ENCODE measurements at places on chromosomes 11 and 22.

DNA sequence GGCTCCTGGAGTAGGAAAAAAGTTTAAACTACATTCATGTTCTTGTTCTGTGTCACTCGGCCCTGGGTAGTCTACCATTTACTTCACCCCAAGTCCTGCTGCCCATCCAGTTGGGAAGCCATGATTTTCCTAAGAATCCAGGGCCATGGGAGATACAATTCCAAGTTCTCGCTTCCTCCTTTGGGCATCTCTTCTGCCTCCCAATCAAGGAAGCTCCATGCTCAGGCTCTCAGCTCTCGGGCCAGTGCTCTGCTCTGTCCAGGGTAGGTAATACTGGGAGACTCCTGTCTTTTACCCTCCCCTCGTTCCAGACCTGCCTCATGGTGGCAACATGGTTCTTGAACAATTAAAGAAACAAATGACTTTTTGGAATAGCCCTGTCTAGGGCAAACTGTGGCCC lies 60.6 kb downstream of the TIMP3 start:
- DNase-seq, result no peak

- no peak for DNase-seq
These were observed 2.5 kb upstream of the IGLL5 start for GRCh38 chr22:22884888-22885840.

DNA sequence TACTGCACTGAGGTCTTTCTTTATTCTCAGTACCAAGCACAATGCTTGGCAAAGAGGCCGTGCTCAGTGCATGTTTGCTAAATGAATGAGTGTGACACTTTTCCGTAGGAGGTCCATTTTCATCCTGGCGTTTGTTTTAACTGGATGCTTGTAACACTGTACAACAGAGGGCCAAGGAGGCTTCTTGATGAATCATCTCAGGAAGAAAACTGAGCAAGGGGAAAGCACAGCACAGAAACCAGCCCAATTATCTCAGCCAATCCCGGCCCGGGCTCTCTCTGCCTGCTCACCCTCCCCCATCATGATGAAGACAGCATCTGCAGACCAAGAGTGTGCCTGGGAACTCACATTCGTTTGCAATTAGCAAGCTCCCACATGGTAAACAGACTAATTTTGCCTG lies 570.3 kb downstream of the OPCML start:
- peak; percentile 63 for DNase-seq

DNA sequence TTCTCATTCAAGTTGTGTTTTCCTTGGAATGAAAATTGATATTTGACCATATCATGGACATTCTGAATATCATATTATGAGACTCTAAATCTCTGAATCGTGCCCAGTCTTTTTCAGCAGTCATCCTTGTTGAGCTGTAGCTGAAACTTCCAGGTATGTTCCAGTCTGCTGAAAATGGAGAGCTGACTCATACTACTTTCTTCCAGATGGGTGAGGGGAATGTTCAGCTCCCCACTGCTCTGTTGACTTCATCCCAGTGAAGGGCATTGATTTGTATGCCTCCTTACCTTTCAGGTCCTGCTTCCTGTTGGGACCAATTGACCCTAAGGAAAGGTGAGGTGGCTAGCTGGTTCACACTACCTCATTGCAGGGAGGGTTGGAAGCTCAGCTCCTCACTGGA lies 3.5 kb downstream of the OR5P2 start:
- DNase-seq, result no peak

- peak; percentile 51 for DNase-seq
These were observed 3.9 kb downstream of the GALR3 start for GRCh38 chr22:37827056-37827455.

GRCh38 chr11:15208378-15209222 lies 93.9 kb downstream of the INSC start:
- DNase-seq, result peak; percentile 64

- DNase-seq, result no peak
These were observed 6.3 kb upstream of the IZUMO1R start for GRCh38 chr11:94297985-94298576.

Measured in globus pallidus (tissue), 1 donor.